ENCODE measurements at places on chromosomes 7 and 10.

DNA sequence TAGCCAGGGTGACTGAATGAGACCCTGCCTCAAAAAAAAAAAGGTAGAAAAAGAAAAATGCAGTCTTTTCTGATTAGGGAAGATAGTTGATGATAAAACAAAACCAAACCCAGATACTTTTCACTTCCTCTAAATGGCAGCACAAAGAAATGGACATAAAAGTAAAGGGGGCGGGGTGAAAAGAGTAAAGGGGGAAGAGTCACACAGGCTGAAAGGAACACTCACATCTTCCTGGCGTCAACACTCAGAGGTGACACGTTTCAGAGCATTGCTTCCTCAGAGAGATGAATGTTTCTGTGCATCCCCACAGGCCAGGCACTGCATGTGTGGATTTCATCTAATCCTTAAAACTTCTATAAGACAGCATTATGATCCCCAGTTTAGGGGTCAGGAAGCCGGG, 81.2 kb downstream of the HIPK2 start:
- DNase-seq = no peak

DNA sequence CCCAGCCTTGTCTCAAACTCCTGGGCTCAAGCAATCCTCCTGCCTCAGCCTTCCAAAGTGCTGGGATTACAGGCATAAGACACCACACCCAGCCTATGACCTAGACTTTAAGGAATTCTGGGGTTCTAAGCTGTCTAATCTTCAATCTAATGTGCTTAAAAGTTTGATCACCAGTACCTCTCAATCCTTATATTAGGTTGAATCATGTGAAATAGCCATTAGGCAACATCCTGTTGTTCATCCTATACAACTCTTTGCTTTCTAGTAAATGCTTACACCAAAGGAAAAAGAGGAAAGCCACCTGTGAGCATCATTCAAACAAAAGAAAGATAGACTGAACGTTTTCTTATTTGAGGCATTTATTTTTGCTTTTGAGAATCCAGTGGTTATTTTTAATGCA, 56.0 kb downstream of the ATOH7 start:
- no peak for DNase-seq

DNA sequence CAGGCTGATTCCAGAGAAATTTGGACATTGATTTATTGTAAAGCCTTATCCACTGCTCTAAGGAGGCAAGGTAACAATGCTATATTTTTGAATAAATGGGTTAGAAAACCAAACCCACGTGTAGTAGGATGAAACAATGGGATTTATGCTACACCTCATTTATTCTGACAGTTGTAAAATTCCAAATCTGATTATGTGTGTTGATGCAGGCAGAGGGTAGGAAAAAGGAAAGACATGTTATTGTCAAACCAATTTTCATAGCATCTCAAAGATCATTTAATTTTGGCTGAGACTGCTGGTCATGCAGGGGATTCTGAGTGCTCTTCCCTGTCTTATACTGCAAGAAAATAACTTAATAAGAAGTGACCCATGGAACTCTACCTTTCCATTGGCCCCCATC, 1219.9 kb upstream of the SORCS1 start:
- DNase-seq = no peak

GRCh38 chr10:78960316-78960800, 108.4 kb upstream of the ZMIZ1 start:
- no peak for DNase-seq

DNA sequence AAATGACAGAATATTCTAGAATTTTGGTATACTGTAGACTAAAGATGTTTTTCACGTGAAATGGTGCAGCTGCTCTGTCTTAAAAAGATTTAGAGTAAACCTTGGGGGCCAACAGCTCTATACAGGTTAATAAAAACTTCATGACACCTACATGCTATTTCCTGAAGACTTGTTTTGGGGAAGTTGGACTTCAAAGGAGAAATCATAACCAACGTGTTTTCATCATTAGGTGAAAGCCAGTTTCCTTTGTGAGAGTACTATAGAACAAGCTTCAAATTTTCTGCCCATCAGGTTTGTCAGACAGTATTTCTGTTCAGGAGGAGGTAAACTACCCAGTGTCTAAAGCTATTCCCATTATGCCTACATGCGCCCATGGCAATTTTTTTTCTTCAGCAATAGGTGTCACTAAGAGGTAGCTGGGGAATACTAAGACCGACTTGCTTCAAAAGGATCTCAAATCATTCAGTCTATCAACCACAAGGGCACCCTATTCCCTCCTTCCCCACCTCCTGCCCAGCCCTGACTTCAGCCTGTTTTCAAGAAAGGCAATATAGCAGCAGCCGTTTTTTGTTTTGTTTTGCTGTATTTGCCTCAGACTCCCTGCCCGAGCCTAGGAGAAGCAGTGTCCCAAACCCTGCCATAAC, 237.3 kb upstream of the SP8 start:
- DNase-seq = no peak

DNA sequence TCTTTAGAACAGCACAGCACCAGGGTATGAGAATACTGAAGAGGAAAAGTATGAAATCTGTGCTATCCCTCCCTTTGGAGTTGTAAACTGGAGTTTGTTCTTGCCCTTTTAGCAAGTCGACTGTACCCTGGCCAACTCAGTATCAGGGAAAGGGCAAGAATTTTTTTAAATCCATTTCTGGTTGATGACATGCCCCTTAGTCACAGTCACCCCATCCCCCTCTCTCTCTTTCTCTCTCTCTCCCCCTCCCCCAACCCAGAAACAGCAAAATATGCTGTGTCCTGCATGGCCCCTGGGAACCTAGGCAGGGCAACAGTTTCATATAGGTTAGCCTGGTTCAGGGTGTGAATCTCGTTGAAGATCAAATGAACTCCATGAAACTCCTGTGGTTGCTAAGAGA, 177.7 kb upstream of the ADO start:
- no peak for DNase-seq

GRCh38 chr7:46432708-46433107, 511.6 kb upstream of the IGFBP3 start:
- DNase-seq = no peak

DNA sequence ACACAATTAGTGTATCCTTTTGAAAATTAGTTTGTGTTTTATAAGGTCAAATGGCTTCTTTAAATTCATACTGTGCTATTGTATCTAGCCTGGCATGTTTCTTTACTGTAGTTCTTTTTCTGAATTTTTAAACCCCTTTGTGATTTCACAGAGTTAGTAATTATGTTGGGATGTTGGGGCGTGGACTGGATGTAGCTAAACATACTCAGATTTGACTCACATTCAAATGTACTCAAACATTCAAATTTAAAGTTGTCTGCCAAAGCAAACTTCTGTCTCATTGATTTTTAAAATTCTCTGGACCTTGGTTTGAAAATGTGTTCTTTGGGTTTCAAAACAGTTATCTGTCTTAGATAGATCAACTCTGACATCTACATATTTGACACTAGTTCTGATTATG, 7.2 kb upstream of the NRP1 start:
- DNase-seq = no peak

GRCh38 chr7:16114633-16115032, 306.7 kb downstream of the CRPPA start:
- DNase-seq = no peak

- no peak for DNase-seq
Measured at GRCh38 chr10:116961406-116962251, 43.4 kb downstream of the SHTN1 start.

GRCh38 chr7:137981668-137982067, 20.2 kb downstream of the CREB3L2 start:
- DNase-seq = no peak

DNA sequence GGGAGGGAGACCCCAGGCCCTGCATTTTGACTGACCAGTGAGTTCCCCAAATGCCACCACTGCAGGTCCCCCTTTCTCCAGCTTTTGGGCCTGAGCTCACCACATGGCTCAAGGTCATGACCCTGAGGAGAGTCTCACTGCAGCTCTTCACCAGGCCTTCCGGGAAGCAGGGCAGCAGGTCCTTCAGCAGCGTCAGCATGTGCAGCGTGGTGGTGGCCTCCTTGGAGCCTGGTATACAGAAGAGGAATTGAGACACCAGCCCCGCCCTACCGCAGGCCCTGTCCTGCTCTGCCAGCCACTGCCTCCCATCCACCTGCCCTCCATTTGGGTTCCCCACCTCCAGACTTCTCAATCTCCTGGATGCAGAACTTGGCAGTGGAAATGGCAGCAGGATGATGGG, 13.0 kb downstream of the RRP12 start:
- no peak for DNase-seq

DNA sequence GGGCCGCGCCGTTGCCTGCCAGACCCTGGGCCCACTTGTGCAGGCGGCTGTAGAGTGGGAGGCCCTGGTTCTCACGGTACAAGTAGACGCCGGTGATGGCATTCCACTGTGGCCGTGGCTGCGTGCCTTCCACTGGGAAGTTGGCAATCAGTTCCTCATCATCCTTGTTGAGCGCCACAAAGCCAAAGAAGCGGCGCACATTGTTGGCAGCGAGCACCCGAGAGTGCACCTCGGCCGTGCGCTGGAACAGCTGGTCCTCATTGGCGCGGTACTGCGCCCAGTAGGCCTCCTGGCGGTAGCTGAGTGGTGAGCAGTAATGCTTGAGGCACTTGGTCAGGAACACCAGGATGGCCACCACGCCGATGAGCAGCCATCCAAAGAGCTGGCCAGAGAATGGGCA, 5.0 kb downstream of the CALHM2 start:
- DNase-seq = no peak

GRCh38 chr7:35513195-35513594, 181.7 kb downstream of the HERPUD2 start:
- no peak for DNase-seq

- no peak for DNase-seq
Measured at GRCh38 chr7:101880282-101881054, 63.0 kb downstream of the CUX1 start.

DNA sequence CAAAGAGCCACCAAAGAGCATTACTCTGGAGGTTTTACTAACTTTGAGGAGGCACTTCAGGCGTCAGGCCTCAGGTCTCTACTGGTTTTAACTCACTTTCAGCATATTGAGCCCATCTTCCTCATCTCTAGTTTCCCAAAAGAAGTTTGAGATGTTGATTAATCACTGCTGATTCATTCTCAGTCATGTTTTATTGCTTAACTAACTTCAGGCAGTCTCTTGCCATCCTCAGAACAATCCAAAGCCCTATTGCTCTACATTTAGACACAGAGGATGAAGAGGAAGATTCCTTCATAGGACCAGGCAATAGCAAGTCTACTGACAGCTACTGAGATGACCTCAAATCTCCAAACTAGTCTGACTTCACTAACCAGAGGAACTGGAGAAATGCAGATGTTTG, 39.1 kb upstream of the BET1 start:
- no peak for DNase-seq

- DNase-seq = no peak
Measured at GRCh38 chr7:101768280-101768679, 49.1 kb upstream of the CUX1 start.

DNA sequence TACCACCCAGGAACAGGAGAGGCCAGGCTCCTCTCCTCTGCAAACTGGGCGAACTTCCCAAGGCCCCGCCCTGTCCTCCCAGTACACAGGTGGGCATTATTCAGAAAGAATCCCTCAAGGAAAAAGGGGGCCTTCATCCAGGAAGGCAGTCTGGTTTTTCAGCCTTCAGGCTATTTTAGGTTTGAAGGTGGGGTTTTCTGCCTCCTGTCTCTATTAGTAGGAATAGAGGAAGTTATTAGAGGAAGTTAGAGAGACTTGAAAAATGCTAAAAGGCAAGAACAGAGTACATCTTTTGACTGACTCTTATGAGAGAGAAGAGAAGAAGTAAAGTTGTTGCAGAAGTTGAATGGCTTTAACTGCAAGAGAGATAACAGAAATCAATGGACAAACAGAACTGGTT, 250.9 kb upstream of the SORCS1 start:
- DNase-seq = no peak

DNA sequence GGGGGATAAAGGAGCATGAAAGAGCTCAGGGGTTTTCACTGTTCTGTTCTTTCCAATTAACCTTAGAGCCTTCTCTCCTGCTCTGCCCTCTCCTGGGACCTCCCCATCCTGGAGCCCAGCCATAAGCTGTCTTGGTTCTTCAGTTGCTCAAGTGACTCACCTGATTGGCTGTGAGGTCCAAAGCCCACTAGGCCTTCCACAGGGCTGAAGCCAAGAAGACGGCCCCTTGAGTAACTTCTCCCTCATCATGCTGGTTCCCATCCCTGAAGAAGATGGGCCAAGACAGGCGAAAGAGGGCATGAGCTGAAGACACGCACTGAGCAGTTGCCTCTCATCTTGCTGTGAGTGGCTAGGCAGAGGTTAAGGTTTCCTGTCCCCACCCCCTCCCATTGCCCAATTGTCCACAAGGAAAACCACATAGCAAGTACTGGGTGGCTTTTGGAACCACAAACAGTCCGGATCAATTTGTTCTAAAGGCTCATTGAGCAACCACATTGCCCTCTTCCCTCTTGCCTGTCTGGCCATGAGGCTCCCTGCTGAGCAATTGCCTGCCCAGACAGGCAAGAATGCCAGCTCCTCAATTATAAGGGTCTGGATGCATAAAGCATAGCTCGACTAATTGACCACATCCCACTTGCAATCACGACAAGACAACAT, 43.9 kb upstream of the GPAM start:
- no peak for DNase-seq

- DNase-seq = no peak
Measured at GRCh38 chr10:17516376-17516775, 62.0 kb upstream of the ST8SIA6 start.

GRCh38 chr10:60069311-60069710, 163.0 kb upstream of the CCDC6 start:
- DNase-seq = no peak

- no peak for DNase-seq
Measured at GRCh38 chr7:135771961-135772638, 23.5 kb upstream of the FAM180A start.

DNA sequence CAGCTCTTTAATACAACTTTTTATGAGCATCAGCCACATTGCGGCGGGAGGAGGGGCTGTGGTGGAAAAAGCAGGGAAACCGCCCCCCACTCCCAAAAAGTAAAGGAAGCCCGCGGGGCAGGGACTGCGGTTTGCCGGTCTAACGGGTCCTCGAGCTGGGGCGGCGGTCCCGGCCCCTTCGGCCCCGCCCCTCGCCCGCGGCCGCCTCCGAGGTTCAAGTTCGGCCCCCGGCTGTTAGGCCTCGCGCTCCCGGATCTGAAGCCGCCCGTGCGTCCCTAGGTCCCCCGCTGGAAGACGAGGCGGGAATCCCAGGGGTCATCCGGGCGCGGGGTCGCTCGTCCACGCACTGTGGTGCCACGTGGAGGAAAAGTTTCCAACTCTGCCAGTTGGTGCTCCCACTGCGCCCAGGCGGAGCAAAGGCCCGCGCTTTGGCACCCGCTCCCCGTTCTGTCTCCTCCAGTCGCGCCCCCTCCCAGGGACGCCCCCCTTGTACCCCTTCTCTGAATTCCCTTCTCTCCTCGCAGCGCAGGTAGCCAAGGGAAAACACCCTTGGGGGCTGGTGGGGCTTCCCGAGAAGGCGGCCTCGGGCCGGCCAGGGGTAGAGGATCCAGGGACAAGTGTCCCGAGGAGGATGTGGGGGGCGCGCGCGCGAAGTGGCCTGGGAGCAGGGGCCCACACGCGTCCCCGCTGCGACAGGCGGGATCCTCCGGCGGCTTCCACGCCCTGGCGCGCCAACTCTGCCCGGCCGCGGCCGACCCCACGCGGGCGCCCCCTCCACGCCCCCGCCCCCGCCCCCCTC, 798 bp upstream of the AUTS2 start:
- no peak for DNase-seq

- no peak for DNase-seq
Measured at GRCh38 chr10:50577681-50578350, 45.9 kb downstream of the SGMS1 start.

Measured in activated naive CD8-positive, alpha-beta T cell treated with anti-CD3 and anti-CD28 coated beads, Interleukin-2, amount 50 U/mL, for 16 hours (primary cell).